ENCODE measurements at places on chromosomes 7 and 10. TPM values are rescaled to one million over a fixed set of nuclear protein-coding genes. Genes with fewer than 3 reads are reported as not detected.

ADARB2 gene
- total RNA-seq = 0.40 TPM

NRG3 gene
- total RNA-seq = not detected

METTL27 gene
- 0.69 TPM for total RNA-seq

- no peak for DNase-seq
- no peak overlapping the region for H3K27ac ChIP-seq
- H3K27me3 ChIP-seq = no peaks in the 10 kb centered on the region
- no peaks in the 10 kb centered on the region for H3K36me3 ChIP-seq
Measured at GRCh38 chr10:103706047-103706446, 149.3 kb downstream of the SH3PXD2A start.

DNA sequence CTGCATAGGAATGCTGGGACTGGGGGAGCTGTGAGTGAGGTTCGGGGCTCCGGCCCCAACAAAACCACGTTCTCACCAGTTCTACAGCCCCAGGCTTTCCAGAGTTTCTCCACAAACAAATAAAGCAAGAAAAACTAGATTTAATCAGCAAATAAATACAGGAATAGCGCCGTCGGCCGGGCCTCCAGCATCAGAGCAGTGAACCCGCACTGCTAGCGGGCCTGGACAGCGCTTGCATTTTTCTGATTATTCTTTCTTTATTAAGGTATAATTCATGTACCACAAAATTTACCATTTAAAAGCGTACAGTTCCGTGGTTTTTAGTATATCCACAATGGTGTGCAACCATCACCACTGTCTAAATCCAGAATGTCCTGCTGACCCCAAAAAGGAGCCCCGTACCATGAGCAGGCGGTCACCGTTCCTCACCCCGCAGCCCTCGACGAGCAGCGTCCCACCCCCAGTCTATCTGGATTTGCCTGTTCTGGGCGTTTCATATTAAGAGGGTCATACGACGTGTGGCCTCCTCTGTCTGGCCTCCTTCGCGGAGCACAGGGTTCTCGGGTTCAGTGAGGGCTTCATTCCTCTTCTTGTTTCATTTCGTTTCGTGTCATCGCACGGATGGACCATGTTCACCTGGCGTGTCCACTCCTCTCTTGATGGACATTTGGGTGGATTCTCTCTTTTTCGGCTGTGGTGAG is 35.5 kb upstream of the FOXL3 start:
- H3K27ac ChIP-seq = no peak overlapping the region
- H3K4me1 ChIP-seq = peaks cover 2% of the 10 kb centered on the region
- H3K27me3 ChIP-seq = no peaks in the 10 kb centered on the region

DNA sequence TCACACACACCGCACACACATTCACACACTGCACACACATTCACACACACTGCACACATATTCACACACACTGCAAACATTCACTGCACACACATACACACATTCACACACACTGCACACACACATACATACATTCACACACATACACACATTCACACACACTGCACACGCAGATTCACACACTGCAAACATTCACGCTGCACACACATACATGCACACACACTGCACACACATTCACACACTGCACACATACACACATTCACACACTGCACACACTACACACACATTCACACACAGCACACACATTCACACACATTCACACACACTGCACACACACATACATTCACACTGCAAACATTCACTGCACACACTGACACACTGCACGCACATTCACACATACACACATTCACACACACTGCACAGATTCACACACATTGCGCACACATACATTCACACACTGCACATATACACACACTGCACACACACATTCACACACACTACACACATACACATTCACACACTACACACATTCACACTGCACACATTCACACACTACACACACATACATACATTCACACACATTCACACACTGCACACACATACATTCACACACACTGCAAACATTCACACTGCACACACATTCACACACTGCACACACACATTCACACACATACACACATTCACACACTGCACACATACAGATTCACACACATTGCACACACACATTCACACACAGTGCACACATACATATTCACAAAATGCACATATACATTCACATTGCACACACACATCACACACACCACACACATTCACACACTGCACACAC is 325.1 kb downstream of the PTPRN2 start:
- no peak overlapping the region for H3K27ac ChIP-seq
- no peak overlapping the region for H3K4me3 ChIP-seq
- no peaks in the 10 kb centered on the region for H3K4me1 ChIP-seq
- DNase-seq = no peak

DNA sequence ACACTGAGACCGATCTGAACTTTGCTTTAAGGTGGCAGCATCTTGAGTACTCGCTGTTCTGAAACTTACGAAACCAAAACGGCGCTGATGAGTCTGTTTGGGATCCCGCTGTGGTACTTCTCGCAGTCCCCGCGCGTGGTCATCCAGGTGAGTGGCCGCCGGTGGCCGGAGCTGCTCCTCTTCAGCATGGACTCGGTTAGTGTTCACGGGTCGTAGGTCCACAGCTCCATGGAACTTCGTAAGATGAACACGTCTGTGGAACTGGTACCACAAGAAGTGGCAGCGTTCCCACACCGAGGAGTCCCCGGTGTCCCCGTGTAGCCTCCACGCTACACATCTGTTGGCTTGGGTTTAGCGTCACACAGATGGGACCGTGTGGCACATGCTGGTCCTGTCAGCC is 10.4 kb upstream of the GET4 start:
- H3K27me3 ChIP-seq = no peaks in the 10 kb centered on the region
- DNase-seq = no peak
- no peak overlapping the region for H3K4me3 ChIP-seq

DNA sequence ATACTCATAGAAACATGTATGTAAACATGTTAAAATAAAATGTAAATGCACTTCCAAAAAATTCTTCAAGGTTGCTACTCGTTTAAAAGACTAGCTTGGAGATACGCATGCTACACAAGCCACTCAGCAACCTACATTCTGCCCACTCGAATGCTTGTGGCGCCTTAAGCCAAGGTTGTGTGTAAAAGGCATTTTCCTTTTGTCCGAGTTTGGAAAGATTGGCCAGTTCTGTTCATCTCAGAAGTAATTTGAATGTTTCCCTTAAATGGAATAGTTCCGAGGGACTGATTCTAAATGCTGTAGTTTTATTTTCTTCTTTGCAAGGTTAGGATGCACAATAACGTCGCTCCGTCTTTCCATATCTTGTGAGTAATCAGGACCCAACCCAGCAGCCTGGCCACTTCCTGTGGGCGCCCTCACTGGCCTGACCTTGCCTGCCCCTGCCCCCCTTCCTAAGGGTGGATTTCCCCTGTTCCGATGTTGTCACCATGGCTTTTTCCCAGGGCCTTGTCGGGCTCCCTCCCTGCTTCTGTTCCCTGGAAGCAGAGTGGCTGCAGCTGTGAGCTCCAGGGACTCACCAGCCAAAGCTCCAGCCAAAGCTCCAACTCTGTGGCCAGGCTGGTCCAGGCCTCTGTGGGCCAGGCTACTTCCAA is 70.6 kb downstream of the PTPRE start:
- no peak overlapping the region for H3K27ac ChIP-seq
- H3K4me1 ChIP-seq = peaks cover 4% of the 10 kb centered on the region
- H3K27me3 ChIP-seq = peaks cover 26% of the 10 kb centered on the region
- H3K36me3 ChIP-seq = no peaks in the 10 kb centered on the region

DNA sequence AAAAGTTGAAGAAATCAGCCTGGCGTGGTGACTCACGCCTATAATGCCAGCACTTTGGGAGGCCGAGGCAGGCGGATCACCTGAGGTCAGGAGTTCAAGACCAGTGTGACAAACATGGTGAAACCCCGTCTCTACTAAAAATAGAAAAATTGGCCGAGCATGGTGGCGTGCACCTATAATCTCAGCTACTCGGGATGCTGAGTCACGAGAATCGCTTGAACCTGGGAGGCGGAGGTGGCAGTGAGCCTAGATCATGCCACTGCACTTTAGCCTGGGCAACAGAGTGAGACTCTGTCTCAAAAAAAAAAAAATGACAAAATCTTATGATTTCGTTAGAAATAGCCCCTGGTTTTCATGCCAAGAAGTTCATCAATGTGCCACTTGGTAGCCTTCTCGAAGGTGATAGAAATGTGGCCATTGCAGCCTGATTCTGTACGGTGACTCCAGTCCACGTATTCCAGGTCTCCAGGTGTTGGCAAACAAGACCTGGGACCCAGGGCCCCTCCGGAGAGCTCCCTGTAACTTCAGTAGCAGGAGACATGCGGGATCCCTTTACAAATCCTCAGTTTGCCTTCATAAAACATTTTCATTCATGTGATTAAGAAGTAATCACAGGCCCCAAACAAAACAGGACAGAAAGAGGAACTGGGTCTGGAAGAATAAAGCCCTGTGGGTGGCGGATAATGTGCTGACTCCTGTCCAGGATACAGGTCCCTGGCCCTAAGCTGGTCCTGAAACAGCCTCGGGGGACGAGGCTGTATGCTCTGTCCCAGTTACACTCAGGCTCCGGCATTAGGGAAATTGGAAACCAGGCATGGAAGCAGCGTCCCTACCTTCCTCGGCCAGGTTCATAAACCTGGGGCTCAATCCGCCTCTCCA is 207.3 kb upstream of the SH2B2 start:
- no peak overlapping the region for H3K27ac ChIP-seq
- H3K36me3 ChIP-seq = peaks cover 10% of the 10 kb centered on the region
- no peaks in the 10 kb centered on the region for H3K27me3 ChIP-seq
- DNase-seq = no peak
- H3K4me3 ChIP-seq = no peak overlapping the region

All from activated naive CD8-positive, alpha-beta T cell treated with anti-CD3 and anti-CD28 coated beads, Interleukin-2, amount 10 ng/mL, durations not matched to agents 7 days and 5 days (primary cell).